BE2C (cell line): ENCODE measurements at places on chromosomes 7 and 10.
A peak's percentile ranks its signal among the peaks of the same experiment; 100 is the strongest.

- no peak for DNase-seq
Observed at GRCh38 chr10:98880971-98881370, 354.7 kb downstream of the HPSE2 start.

GRCh38 chr7:10015687-10016086 is 958.0 kb upstream of the PHF14 start:
- DNase-seq: no peak

DNA sequence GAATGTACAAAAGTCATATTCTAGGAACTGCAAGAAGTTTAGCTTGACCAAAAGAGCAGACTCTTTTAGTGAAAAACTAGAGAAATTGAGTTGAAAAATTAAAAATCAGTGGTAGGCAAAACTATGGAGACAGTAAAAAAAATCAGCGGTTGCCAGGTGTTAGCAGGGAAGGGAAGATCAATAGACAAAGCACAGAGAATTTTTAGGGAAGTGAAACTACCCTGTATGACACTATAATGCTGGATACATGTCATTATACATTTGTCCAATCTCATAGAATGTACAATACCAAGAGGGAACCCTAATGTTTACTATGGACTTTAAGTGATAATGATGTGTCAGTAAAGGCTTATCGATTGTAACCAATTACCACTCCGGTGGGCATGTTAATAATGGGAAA is 761.9 kb downstream of the MAGI2 start:
- no peak for DNase-seq

DNA sequence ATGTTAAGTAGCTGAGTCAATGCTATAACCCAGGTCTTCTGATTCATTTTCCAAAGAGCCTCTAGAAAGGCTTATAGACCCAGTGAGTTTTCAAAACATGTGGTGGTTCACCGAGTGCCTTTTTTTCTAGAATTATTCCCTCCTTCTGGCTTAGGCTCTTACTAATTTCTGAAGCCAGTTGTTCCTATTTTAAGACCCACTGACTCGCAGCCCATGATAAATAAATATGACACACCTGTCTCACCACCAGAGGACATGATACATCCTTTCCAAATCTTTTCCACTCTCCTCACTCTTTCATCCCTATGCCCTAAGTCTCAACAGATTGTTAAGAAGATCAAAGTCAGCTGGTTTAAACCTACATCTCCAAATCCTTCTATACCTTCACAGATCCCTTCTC is 126.0 kb upstream of the WNT16 start:
- DNase-seq: no peak

DNA sequence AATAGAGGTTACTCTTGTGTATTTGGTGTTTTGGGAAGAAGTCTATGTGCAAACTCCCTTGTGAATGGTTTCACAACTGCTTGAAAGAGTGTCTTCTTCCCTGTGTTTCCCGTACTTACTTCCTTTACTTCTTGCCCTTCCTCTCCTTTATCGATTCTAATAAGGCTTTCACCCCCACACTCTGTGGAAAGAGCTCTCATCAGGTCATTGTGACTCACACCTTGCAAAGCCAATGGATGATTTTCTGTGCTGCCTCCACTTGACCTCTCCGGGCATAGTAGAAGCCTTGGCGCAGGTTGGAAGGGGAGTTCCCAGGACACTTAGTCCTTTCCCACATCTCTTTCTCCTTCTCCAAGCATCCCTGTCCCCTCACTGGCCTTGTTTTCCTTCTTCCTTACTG is 6.2 kb upstream of the TSPAN15 start:
- DNase-seq: no peak

GRCh38 chr7:90453259-90453891 is 16.1 kb upstream of the PTTG1IP2 start:
- no peak for DNase-seq

GRCh38 chr10:103781329-103782061 is 73.9 kb downstream of the SH3PXD2A start:
- DNase-seq: no peak

DNA sequence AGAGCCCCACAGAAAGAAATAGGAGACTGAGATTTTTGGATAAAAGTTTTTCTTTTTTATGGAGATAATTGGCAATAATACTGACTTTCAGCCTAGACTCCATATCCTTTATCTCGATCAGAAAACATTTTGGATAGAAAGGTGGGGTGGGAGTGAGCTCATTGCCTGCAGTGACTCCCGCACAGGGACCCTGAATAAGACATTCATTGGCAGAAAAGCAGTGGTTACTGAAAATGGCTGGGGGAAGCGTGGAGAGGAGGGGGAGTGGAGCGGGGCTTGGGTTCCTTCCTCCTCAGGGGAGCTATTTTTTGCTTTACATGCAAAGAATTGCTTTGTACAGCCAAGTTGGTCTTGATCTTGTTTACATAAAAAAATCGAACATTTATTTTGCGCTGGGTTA is 90.4 kb upstream of the BMPER start:
- no peak for DNase-seq

DNA sequence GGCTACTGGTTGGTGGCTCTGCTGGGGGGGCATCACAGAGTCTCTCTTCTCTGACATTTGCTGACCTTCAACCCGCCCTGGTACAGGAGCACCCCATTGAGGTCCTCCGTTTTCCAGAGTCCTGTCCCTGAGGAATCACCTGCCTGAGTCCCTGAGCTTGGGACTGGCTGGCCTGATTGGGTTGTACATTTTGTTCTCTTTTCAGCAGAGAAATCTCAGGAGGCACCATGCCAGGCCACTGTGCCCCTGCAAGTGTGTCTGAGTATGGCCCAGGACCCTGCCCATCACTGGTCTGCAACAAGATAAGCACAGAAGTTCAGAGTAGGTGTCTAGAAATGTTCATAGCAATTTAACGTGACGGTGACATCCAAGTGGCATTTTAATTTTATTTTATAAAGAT is 131.2 kb downstream of the CUX1 start:
- DNase-seq: no peak

DNA sequence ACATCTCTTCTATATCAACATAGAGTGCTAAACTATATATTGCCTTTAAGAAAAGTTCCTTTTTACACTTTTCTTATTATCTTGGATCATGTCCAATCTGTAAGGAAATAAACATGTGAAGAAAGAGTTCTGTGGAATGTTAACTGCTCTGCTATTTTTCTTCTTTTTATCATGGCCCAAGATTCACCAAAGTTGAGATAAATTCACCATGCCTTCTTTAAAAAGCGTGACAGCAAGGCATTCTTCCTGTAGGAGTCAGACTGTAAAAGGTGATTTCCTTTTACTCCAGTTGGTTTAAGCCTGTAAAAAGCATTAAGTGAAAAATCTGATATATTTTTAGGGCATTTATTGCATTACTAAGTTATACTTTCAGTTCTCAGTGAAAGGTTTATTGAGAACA is 165.7 kb upstream of the FZD1 start:
- no peak for DNase-seq

DNA sequence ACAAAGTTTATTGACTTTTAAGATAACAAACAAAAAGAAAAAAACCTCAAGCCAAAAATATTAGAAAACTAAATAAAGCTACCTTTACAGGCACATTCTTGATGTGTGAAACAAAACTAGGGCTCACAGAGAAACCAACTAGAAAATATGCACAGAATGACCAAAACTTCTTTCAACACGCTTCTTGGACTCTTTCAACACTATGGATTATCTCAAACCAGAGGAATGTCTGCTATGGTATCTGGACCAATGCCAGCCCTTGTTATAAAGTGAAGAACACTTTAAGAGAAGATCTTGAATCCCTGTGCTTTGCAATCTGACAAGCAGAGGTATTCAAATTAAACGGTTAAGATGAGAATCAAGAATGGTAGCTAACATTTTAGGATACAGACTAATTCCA is 76.6 kb downstream of the DNAJC1 start:
- DNase-seq: no peak

- DNase-seq: no peak
Observed at GRCh38 chr10:98019784-98020183, 10.6 kb downstream of the CRTAC1 start.

- DNase-seq: no peak
Observed at GRCh38 chr7:36961693-36962092, 237.4 kb upstream of the AOAH start.

DNA sequence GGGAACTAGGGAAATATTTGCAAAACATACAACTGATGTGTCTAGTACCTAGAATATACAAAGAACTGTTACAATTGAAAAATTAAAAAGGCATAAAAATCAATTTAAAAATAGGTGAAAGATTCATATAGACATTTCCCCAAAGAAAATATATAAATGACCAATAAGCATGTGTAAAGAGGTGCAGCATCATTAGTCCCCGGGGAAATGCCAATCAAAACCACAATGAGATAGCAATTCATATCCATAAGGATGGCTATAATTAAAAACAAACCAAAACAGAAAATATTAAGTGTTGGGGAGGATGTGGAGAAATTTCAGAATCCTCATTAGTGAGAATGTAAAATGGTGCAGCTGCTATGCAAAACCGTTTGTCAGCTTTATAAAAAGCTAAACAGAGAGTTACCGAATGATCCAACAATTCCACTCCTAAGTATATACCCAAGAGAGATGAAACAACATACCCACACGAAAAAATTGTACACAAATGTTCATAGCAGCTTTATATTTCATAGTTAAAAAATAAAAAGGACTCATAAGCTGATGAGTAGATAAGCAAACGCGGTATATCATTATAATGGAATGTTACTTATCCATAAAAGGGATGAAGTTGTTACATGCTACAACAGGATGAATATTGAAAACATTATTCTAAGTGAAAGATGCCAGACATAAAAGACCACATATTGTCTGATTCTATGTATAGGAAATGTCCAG is 210.1 kb upstream of the INHBA start:
- no peak for DNase-seq

- no peak for DNase-seq
Observed at GRCh38 chr7:142906643-142907042, 21.1 kb upstream of the TRPV6 start.

DNA sequence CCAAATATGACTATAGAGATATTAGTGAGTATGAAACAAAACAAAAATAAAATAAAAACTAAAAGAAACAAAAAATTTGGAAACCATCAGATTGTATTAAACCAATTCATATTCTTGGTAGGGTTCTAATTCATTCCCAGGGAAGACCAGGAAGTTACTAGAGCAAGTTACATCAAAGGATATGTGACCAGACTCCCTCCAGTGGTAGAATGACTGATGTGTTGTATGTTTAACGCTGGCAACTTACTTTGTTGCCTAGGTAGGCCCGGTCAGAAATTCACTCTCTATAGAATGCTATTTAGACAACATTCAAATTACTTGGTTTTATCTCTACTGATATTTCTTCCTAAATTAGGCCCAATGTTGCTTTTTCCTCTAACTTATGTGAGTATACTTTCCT is 5.2 kb downstream of the PHYHIPL start:
- peak; percentile 47 for DNase-seq

GRCh38 chr7:83751217-83751616 is 102.3 kb upstream of the SEMA3E start:
- no peak for DNase-seq

DNA sequence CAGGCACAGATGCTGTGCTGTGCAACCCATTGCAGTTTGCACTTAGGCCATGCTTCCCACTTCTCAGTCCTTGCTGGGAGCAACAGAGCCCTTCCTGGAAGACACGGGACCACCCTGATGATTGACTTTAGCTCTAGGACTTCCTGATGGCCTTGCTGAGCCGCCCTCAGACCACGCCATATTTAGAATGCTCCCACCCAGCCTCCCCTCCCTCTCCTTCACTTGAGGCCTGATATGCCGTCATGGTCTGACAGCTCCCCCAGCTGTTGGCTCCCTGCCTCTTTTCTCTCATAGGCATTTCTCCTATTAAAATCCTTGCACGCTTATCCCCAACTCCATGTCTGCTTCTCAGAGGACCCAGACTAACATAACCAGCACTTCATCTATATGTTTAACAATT is 29.4 kb upstream of the GATAD1 start:
- DNase-seq: no peak
